ENCODE measurements at places on chromosomes 16 and 17. TPM values are rescaled to one million over a fixed set of nuclear protein-coding genes. Genes with fewer than 3 reads are reported as not detected.
A peak's percentile ranks its signal among the peaks of the same experiment; 100 is the strongest.

DNA sequence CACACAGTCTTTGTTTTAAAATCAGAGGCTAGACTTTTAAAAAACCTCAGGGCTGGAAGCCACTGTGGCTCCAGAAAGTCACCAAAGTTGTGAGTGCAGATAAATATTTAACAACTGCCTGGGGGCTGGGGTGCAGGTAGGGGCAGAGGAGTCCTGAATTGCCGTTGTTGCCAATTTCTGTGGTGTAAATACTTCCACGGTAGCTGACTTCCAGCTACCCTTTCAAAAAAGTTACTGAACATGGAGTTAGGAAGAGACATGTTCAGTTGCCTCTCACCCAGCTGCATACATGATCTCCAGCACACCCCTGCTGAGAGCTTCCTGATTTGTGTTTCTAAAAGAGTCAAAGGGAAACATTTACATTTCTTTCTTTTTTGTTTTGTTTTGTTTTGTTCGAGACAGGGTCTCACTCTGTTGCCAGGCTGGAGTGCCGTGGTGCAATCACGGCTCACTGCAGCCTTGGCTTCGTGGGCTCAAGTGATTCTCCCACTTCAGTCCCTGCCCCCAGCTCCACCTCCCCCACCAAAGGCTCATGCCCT, 58.7 kb downstream of the PLXDC1 start:
- no peak for DNase-seq

DNA sequence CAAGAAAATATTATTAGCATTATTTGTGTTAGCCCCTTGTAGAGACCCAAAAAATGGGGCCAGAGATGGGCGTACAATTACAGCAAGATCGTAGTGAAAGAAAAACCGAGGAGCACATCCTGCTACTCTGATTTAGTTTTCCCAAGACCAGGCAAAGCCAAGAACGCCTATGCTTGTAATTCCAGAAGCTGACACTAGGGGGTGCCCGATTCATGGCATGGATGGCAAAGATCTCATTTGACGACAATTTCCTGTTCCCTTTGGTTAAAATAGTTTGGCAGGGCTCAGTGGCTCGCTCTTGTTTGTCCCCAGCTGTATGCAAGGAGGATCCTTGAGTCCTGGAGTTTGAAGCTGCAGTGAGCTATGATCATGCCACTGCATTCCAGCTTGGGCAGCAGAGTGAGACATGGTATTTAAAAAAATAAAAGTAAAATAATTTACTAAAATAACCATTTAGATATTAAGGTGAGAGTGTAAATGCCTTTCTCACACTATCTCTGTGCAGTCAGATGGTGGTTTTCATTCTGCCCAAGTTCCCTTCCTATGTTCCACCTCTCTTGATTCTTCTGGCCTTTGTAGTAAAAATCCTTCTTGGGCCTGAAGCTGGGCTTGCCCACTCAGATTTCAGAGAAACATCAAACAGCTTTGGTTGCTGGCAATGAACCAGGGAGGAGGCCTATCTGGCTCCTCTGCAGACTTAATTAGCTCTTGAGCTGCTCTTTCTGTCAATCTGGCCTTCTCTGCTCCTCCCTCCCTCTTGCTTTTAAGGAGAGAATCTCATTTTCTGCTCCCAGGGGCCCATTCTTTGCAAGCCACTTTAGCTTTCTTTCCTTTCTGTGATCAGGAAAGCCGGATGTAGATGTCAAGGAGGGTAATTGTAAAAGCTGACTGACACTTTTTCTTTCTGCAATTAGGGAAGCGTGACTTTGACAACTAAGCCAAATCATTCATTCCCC, 31.2 kb downstream of the TMEM238L start:
- DNase-seq: no peak

GRCh38 chr16:84246679-84247077, 6.9 kb upstream of the KCNG4 start:
- no peak for DNase-seq

- DNase-seq: no peak
Observed at GRCh38 chr17:63685041-63685440, 14.9 kb downstream of the LIMD2 start.

GRCh38 chr17:33124871-33125551, 133.4 kb downstream of the SPACA3 start:
- no peak for DNase-seq

DNA sequence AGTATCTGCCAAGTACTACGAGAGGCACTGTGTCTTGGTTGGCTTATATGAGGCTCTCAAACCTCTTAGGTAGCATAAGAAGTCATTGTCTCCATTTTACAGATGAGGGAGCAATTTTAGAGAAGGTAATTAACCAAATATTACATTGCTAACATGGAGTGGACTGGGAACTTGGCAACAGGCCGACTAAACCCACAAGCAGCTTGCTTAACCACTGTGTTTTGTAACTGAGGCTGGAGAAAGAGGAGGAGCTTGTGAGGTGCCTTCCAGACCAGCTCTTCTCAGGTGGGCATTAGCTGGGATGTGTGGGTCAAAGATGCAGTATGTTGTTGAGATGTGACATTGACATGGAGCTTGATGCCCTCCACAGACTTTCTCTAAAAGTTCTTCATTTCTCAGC, 835.6 kb upstream of the RBFOX1 start:
- no peak for DNase-seq

DNA sequence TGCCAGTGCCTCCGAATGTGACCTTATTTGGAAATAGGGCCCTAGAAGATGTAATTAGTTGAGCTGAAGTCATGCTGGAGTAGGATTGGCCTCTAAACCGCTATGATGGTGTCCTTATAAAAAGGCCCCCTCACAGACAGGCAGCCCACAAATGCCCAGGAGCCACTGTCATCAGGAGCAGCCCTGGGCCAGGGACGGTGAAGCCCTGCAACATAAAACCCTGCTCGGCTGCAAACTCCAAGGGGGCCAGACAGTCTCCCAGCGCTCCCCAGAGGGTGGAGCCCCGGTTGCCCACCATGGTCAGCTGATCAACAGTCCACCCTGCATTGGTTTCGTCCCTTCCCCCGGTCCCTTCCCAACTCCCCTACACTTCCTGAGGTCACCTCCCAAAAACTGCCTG, 351.7 kb downstream of the FOXL1 start:
- DNase-seq: no peak

GRCh38 chr16:48451323-48451722, 66.1 kb upstream of the SIAH1 start:
- no peak for DNase-seq

DNA sequence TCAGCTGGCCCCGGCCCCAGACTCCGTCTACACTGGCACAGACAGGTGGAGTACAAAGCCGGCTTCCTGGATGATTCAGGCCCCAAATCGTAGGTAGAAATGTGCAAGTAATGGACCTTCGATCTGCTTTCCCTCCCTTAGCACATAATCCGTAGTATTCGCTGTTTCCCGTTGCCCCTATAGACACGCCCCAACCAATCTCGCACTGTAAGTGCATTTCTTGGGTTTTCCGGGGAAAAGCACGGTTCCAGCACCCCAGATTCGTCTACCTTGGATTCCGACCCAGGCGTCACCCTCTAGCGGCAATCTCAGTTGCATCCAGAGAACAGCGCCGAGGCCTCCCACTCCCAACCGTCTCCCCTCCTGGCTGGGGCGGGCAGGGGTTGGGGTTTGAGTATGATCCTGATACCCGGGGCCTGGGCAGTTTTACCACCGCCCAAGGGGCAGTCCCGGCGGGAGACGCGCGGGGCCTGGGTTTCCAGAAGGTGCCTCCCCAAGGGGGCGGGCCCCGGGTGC, 12.1 kb upstream of the FOXF1 start:
- DNase-seq: no peak

GRCh38 chr17:76104896-76105231, 1.3 kb upstream of the EXOC7 start:
- DNase-seq: no peak

DNA sequence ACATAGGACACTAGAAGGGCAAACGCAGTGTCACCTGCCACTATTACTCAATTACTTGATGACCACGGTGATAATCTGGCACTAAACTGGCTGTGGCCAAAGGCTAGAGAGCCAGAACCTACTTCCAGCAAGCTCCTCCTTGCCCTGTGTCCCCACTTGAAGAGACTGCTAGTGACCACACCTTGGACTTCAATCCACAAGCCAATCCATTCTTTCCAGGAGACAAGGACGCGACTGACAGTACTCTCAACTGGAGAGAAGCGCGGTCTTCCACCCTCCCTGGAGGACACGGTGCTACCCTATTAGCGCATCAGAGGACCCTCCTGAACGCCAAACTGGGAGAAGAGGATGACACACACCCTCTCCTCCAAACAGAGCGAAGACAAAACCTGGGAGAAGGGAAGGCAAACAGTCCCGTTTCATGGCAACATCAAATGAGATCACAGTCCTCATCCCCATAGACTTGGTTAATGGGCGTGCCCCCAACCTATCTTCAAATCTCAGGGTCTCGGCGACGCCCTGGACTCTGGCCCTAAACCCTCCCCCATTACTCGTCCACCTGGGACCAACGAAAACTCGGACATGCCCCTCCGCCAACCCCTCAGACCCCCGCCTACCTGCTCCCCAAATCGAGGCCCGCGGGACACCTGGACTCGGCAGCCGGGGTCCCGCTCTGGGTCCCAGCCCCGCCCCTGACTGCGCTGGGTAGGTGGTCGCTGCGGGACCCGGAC, 508 bp downstream of the FLCN start:
- peak; percentile 40 for DNase-seq

- DNase-seq: peak; percentile 22
Observed at GRCh38 chr17:50604513-50604912, 30.2 kb upstream of the ABCC3 start.

DNA sequence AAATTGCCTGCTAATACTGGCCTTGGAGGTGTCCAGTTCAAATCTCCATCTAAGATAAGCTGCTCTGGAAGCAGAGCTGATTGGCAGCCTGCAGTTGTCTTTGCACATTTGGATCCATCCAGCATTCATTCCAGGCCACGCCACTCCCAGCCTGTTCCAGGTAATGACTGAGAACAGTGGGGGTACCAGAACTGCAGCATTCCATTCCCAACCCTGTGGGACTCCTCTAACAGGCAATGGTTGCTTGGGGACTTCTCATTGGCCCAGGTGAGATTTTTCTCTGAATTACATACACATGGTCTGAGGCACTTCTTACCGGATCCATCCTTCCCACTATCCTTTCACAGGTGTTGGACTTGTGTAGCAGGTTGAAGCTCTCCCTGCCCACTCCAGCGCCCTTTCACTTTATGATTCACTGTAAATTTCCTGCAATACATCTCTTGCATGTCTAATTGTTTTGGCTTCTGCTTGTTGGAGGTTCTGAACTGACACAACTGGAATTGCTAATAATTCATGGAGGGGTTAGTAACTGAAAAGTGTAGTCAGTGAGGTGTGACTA, 206.1 kb upstream of the ZFHX3 start:
- DNase-seq: no peak

DNA sequence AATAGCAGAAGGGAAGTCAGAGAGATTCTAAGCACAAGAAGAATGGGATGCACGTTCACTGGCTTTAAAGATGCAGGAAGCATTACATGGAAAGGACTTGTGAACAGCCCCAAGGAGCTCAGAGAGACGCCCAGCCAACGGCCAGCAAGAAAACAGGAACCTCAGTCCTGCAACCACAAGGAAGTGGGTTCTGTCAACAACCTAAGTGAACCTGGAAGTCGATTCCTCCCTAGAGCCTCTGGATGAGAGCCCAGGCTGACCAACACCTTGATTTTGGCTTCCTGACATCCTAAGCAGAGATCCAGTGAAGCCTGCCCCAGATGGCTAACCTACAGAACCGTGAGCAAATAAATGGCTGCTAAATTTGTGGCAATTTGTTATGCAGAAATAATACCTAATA, 24.5 kb downstream of the GPR142 start:
- no peak for DNase-seq

- no peak for DNase-seq
Observed at GRCh38 chr17:64615028-64615677, 47.0 kb downstream of the SMURF2 start.

- no peak for DNase-seq
Observed at GRCh38 chr17:31733326-31733725, 125.7 kb downstream of the COPRS start.

- DNase-seq: peak; percentile 76
Observed at GRCh38 chr16:46973207-46973995, at the start of gene DNAJA2. DNAJA2 (minus strand) TSS chr16:46973674; CDS start chr16:46973572, 102 bp downstream.

DNA sequence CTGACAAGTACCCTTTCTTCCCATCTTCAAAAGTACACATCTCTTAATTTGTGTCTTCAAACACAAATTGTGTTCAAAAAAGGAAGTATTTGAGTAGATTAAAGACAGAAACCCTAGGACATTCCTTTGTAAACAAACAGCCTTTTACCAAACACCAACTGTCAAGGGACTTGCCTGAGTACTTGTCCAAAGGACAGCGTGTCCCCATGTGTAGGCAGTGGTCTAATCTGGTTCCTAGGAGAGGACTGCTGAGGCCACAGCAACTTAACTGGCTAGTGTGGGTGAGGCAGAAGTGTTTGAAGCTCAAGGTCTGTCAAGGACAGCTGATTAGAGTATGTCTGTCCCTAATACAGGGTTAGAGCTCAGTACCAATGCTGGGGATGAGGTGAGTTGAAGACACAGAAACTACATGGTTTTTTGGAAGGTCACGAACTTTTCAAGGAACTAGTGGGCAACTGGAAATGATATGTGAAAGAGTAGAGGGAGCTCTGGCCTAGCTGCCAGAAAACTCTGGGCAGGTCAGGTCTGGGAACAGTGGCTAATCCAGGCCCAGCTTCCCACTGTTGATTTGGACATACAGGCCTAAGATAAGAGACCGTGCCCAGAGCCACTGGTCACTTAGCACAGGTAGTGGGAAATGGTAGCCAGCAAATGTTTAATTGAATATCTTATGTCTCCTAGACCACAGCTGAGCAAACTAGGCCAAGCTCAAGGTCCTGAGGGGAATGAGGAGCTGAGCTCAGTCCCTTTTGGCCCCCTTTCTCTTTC, 10.1 kb downstream of the HMOX2 start:
- no peak for DNase-seq

- DNase-seq: no peak
Observed at GRCh38 chr17:32701871-32702270, 175.1 kb downstream of the MYO1D start.

DNA sequence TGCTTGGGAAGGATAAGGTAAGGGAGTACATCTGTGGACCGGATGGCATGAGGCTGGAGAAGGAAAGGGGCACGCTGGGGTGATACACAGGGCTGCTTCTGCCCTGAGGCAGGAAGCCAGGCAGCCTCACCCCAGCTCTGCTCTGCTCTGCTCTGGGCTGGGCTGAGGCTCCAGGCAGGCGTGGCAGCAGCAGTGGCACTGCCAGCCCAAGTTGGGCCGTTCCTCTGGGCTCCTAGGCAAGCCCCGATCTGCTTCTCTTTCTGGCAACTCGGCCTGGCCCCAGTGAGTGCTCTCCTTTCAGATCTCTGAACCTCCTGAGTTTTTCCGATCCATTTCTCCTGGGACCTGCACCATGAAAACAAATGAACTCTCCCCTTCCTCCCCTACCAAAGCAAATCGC, 44.9 kb downstream of the VAC14 start:
- DNase-seq: no peak

MSRB1 gene
- 11.9 TPM for total RNA-seq

SYCE1L gene
- 1.6 TPM for total RNA-seq

RPRML gene
- total RNA-seq: not detected

CCDC200 gene
- total RNA-seq: not detected

FAAP100 gene
- 19.8 TPM for total RNA-seq

RNF157 gene
- total RNA-seq: 0.26 TPM

SCNN1B gene
- total RNA-seq: 3.0 TPM

KRT15 gene
- total RNA-seq: 1.2 TPM
